DMS 273 treated with DMSO at 0.1 percent for 48 hours (cell line): ENCODE measurements at places on chromosomes 11 and 22.

- DNase-seq, result no peak
Observed at GRCh38 chr11:4025248-4025966, 69.2 kb upstream of the RRM1 start.

- no peak for DNase-seq
Observed at GRCh38 chr11:61832754-61833153, 4.7 kb downstream of the FADS2 start.

GRCh38 chr11:35030716-35031213, 108.2 kb upstream of the CD44 start:
- DNase-seq, result no peak

- DNase-seq, result no peak
Observed at GRCh38 chr22:32754413-32755041, 47.0 kb upstream of the TIMP3 start.

GRCh38 chr22:30305906-30306626, 16.8 kb upstream of the CASTOR1 start:
- DNase-seq, result no peak

GRCh38 chr11:78099666-78100065, 20.0 kb upstream of the NDUFC2 start:
- DNase-seq, result no peak

DNA sequence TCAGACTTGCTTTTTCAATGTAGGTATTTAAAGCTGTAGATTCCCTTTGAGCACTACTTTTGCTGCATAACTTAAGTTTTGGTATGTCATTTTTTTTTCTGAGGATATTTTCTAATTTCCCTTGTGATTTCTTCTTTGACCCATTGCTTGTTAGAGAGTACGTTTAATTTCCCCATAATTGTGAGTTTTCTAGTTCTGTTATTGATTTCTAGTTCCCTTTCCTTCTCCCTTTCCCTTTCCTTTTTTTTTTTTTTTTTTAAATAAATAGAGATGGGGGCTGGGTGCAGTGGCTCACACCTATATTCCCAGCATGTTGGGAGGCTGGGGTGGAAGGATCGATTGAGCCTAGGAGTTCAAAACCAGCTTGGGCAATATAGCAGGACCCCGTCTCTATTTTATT, 30.8 kb downstream of the UBE2L3 start:
- no peak for DNase-seq

DNA sequence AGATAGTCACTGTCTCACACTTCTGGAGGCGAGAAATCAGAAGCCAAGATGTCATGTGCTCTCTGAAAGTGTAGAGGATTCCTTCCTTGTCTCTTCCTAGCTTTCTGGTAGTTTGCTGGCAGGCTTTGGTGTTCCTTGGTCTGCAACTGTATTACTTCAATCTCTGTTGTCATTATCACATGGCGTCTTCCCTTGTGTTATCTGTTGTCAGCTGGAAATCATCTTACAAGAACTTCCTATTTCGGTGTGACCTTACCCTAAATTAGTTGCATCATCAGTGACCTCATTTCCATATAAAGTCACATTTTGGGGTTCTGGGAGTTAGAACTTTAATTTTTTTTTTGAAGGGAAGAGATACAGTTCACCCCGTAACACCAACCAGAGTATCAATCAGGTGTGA, 3.3 kb upstream of the LIN7C start:
- no peak for DNase-seq

GRCh38 chr22:50282361-50283155, 12.4 kb upstream of the MAPK11 start:
- DNase-seq, result no peak

DNA sequence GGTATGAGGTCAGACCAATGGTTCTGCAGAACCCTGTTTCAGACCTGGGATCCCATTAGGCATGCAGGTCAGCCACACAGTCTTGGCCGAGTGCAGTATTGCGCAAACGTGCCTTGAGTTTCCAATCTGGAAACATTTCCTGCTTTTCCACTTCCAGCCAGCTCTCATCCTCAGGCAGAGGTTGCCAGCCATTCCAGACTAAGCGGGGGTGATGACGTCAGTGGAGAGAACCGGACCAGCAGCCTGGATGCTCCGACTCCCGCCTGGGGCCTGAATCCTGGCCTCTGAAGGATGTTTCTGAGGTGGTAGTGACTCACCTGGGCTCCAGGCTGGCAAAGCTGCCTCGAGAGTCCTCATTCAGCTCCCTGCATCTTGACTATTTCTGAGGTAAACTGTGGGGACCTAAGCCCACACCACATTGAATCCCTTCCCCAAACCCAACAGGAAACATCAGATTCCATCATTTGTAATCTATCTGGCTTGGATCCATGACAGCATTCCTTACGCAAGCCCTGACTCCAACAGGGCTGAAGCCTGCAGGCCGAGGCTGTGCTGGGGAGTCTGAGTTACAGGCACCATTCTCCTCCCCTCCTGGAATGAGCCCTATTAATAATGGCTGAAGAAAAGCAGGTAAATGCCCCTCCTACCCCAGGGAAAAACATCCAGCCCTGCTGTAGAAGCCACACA, 83.0 kb downstream of the ABTB2 start:
- DNase-seq, result no peak

GRCh38 chr11:59849129-59849528, 3.8 kb upstream of the CBLIF start:
- no peak for DNase-seq

DNA sequence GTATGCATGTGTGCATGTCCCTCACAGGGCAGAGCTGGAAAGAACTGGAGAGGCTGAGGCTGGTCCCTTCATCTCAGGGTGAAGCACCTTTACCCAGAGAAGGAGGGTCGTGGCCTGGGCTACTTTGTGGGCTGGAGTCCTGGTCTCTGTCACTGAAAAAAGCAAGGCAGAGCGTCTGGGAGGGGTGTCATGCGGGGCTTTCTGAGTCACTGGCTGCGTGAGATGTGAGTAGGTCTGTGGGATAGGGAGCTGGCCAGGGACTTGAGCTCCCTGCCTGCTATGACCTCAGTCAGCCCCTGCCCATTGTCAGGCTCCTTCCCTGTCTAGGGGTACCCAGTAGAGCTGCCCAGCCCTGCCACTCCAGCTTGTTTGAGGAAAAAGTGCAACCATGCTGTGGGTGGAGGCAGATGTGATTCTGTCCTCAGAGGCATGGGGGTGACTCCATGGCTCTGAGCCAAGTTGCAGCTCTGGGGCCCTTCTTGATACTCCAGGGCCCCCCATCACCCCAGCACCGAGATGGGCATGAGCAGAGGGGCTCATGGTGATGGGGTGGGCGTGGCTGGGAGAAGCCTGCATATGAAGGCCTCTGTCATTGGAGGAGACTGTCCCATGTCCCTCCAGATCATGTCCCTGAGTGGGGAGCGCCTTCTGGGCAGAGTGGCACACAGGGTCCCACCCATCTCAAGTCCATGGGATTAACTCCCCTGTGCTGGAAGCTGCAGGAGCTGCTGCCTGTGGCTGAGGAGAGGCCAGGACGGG, 27.8 kb downstream of the KCNQ1 start:
- no peak for DNase-seq

GRCh38 chr22:30838111-30838510, 130.5 kb downstream of the MORC2 start:
- DNase-seq, result no peak

- DNase-seq, result no peak
Observed at GRCh38 chr11:74754507-74755252, 6.0 kb downstream of the RNF169 start.

DNA sequence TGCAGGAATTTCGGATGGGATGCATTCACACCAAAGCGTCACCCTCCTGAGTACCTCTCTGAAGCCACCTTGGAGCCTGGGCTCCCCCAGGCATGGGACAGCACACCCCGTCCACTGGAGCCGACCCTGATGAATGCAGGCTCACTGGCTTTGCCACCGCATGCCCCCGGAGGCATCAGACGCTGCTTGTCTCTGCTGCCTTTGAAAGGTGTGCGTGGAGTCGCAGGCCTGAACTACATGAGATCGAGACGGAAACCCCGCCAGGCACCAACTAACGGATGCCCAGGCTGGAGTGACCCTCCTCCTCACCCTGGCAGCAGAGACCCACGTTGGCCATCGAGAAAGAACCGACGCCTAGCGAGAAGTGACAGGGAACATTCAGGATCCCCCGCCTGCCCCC, 22.5 kb downstream of the KRTAP5-5 start:
- DNase-seq, result no peak

DNA sequence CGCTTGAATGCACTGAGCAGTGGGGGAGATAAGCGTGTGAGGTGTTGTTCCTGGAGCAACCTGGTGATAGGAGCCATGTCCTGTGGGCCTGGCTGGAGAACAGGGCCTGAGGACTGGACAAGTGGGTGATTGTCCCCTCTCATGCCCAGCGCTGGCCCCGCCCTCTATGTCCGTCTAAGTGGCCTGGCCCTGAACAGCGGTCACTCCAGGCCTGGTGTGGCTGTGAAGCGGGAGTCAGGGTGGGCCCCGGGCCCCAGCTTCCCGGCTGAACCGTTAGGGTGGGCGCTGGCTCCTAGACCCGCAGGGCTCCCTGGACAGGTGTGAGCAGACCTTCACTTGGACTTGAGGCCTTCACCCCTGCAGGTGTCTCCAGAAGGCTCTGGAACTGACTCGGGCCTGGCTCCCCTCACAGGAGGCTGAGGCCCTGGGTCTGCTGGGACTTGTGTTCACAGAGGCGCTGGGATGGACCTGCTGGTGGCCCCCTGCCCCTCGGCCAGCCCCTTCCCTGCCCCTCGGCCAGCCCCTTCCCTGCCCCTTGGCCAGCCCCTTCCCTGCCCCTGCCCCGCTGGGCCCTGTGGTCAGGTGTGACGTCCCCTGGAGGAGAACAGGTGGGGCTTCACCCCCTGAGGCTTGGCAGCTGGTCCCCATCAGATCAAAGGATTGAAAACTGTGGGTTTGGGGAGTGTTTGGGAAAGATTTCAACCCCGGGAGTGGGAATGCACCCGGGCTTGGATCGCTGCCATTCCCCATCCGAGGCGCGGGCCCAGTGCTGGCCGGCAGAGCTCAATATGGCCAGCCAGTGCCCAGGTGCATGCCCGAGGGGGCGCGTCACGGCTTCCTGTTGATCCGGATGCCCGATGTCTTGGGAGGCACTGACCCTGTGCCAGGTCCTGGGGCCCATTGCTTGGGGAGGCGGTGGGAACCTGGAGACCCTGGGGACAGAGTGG, 3.2 kb upstream of the MUC6 start:
- no peak for DNase-seq

DNA sequence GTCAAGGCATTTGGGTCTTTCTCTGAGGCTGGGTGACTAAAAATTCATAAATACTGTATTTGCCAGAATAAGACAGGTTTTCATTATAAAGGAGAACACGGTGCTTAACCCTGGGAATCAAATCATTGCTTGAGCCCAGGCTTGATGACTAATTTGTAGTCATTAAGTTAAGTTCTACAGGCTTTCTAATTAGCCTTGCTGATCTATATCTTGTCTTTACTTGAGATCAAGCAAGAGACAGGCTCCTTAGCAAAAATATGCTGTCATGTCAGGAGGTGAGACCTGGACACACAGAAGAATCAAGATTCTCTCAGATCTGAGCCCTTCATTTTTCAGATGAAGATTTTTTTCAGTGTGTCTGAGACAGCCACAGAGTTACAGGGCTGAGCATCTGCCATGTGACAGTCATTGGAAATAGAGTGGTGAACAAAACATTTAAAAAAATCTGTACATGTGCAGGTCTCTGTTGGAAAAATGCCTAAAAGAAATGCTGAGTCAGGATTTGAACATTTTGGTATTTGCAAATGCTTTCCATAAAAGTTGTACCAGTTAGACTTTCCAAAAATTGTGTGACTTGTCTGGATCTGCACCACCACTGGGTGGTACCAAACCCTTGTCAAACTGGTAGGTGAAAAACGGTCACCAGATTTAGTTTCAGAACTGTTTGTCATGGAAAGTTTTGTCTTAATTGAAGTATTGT, 14.6 kb downstream of the ACAT1 start:
- DNase-seq, result no peak

GRCh38 chr11:77568916-77569675, 20.7 kb upstream of the AQP11 start:
- DNase-seq, result no peak
